ENCODE measurements at places on chromosomes 11 and 22. TPM values are rescaled to one million over a fixed set of nuclear protein-coding genes. Genes with fewer than 3 reads are reported as not detected.

Gene NCR3LG1
- total RNA-seq = 2.4 TPM

Gene RTN4R
- 15.5 TPM for total RNA-seq

Gene ADORA2A
- total RNA-seq = 0.92 TPM

Gene TMPRSS13
- not detected for total RNA-seq

Gene PATZ1
- 21.8 TPM for total RNA-seq

Gene BET1L
- total RNA-seq = 43.2 TPM

Measured in A549 treated with AZD2906 at 1 μM for 4 hours (cell line).